ENCODE measurements at places on chromosomes 13 and 19.

- DNase-seq, result no peak
Measured at GRCh38 chr19:39131255-39131755, 5.7 kb downstream of the PAK4 start.

- no peak for DNase-seq
Measured at GRCh38 chr19:51142119-51142518, at the start of gene SIGLEC7. TSS of gene SIGLEC7 (plus strand) at chr19:51142301. CDS start at chr19:51142370, 69 bp downstream.

DNA sequence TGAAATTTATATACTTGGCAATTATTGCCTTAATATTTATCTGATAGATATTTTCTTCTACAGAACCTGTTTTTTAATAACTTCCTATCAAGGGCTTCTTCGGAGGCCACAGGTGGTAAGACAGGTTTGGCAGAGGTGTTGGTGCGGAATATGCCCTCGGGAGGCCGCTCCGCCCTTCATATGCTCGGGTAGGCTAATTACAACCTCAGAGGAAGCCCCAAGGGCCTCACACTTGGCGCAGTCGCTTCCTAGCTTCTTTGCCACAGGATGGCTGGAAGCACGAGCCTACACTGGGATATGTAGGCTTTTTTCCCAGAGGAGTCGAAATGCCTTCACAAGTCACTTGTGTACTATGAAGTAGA lies 68.8 kb downstream of the LMO7 start:
- no peak for DNase-seq

DNA sequence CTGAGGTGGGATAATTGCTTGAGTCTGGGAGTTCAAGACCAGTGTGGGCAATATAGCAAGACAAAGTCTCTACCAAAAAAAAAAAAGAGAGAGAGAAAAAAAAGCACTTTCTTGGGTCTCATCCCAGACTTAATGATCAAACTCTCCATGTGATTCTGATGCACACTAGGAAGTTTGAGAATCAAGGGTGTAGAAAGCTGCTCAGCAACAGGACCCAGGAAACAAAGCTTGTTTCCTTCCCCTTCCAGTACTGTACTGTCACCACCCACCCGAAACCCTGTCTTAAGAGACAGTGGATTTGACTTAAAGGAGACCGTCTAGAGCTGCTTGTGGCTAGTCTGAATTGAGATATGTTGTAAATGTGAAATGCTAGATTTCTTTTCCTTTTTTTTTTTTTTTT lies 5.8 kb downstream of the MISP3 start:
- DNase-seq, result no peak

DNA sequence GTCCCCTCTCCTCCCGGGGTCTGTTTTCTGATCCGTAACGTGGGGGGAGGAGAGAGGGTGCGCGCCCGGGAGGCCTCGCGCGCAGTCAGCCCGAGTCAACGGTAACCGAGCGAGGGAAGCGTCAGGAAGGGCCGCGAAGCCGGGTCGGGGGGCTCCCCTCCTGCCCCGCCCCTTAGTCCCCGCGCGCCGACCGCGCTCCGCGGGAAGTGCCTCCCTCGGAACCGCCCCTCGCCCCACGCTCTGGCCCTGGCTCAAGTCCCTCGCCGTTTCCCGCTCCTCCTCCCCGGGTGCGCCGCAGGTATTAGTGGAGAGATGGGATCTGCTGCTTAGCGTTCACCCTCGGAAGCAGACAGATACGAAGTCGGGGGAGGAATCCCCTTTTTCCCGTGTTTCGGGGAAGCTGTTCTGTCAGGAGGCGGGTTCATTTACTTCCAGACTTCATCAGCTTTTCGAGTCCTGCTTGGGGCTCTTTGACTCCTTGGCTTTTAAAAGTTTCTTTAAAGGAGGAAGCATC lies 770 bp downstream of the HNRNPM start:
- DNase-seq, result peak; percentile 29

- DNase-seq, result no peak
Measured at GRCh38 chr13:106350208-106350607, 185.3 kb downstream of the EFNB2 start.

DNA sequence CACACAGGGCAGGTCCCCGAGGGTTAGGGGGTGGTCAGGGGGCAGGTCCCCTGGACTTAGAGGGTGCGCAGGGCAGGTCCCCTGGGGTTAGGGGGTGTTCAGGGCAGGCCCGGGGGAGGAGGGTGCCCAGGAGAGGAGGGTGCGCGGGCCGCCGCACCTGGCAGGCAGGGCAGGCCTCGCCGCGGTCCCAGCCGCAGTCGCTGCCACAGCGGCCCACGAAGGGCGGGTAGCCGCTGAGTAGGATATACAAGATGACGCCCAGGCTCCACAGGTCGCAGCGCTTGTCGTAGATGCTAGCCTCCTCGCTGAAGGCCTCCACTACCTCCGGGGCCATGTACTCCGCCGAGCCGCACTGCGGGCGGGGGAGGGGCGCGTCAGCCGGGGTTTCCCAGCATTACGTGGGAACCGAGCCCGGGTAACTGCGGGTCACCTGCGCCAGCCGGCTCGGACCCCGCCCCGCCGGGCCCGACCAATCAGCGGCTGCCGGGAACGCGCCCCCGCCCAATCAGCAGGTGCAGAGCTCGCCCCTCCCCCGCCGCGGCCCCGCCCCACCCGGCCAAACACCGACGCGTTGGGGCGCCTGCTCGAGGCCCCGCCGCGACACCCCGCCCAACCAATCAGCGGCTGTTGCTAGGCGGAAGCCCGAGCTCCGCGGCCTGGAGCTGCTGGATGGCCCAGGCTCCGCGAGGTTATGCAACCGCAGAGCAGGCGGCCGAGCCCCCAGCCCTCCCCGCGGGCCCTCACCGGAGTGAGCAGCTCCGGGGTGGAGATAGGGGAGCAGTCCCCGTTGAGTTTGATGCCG lies 9.2 kb downstream of the MKNK2 start:
- DNase-seq, result peak; percentile 99

DNA sequence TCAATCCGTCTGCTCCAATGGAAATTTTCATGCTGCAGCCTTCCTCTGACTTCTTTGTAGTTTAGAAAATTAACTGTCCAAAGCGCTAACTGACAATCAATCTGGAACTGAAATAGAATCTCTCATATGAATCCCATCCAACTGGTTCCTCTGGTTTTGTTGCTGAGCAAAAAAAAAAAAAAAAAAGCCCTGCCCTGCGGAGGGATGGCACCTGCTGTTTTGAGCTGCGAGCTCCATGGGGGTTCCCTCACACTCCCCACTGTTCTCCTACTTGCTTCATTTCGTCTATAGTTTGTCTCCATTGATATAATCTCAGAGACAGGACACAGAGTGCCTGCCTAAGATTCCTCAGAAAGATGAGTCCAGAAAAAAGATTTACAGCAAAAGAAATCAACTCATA lies 33.4 kb downstream of the FAAP24 start:
- DNase-seq, result no peak

Measured in effector CD4-positive, alpha-beta T cell (primary cell).